ENCODE measurements at places on chromosomes 4 and X.

DNA sequence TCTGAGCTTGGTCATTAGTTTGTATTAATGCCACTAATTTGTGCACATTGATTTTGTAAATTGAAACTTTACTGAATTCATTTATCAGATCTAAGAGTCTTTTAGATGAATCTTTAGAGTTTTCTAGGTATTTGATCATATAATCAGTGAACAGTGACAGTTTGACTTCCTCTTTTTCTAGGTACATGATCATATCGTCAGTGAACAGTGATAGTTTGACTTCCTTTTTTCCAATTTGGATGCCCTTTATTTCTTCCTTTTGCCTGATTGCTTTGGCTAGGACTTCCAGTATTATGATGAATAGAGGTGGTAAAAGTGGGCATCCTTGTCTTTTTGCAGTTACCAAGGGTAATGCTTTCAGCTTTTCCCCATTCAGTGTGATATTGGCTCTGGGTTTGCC, 421.4 kb upstream of the CPXCR1 start:
- no peak for DNase-seq

DNA sequence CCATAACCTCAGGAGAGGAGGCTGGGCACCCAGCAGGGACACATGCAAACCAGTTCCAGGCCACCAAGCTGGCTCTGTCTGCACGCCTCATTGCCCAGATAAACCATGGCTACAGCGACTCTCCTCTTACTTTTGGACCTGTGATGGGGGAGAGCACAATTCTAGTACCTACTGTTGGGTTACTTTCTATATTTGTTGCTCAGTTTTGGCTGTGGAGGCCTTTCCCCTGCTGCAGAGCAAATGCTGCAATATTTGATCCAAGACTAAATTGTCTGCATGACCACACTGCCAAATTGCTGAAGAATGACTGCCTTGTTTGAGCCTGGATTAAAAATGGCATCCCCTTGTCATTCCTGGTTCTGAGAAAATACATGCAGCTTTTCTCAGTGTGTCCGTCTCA, 253.5 kb downstream of the ARHGAP10 start:
- DNase-seq, result no peak

DNA sequence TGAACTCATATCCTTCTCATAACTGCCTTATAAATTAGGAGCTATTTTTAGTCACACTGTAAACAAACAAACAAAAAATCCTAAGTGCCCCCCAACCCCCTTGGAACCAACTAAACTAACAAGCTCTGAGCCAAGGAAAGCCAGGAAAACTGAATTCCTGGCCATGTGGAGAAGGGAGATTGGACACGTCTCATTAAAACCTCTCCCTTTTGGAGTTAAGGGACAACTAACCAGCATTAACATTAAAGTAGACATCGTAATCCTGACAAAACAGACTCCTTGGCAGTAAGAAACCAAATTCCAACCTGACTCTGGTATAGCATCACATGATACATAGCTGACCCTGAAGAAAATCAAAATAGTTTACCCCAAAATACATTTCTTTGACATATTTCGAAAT, 937.1 kb upstream of the GRIA3 start:
- no peak for DNase-seq

DNA sequence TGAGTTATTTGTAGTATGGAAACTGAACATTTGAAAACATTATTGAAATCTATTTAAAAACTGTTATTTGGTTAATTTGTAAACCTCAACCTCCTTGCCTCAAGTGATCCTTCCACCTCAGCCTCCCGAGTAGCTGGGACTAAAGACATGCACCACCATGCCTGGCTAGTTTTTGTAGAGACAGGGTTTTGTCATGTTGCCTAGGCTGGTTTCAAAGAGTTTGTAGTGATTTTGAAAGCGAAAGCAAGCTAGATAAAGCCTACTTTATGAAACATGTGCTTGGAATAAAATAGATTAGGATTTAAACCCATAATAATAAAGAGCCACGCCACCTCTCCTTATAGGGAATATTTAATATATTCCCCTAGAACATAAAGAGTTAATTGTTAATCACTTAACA, 23.5 kb downstream of the ARSJ start:
- no peak for DNase-seq

- no peak for DNase-seq
Measured at GRCh38 chr4:151486168-151486567, 77.2 kb downstream of the FHIP1A start.

GRCh38 chr4:167873496-167873895, 218.8 kb upstream of the ANXA10 start:
- no peak for DNase-seq
